ENCODE measurements at places on chromosomes 5 and 9.

- DNase-seq, result no peak
Measured at GRCh38 chr9:15642369-15642962, 89.6 kb downstream of the CCDC171 start.

- DNase-seq, result no peak
Measured at GRCh38 chr5:131198625-131199024, 27.9 kb downstream of the LYRM7 start.

DNA sequence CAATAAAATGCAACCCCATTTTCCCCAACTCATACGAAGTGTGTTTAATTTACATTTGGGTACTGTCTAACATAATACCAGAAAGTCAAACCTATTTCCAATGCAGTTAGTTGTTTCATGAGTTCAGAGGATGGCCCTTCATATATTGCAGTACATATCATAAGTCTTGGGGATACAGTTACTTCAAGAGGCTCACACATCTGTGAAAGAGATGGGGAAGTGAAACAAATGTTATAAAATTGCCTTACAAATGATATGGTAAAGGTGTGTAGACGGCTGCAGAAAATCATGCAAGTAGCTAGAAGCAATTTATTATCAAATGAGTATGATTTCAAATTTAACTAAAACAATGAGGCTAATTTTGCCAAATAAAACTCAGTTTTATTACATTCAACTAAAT lies 219.0 kb upstream of the CDH12 start:
- no peak for DNase-seq

DNA sequence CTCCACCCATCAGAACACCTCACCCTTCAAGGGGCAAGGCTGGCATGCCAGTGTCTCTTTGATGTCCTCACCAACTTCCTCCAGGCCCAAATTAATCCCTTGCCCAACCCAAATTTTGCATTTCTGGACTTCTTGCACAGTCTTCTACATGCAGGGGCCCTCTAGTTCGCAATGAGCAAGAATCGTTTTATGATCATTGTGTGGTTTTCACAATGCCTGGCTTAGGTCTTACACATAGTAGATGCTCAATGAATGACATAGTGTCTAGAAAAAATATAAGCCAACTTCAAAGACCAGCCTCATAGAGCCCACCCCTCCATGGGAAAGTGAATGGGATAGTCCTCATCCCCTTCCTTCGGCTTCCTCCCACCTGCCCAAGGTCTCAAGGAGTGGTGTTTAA lies 9.8 kb upstream of the ESM1 start:
- no peak for DNase-seq

DNA sequence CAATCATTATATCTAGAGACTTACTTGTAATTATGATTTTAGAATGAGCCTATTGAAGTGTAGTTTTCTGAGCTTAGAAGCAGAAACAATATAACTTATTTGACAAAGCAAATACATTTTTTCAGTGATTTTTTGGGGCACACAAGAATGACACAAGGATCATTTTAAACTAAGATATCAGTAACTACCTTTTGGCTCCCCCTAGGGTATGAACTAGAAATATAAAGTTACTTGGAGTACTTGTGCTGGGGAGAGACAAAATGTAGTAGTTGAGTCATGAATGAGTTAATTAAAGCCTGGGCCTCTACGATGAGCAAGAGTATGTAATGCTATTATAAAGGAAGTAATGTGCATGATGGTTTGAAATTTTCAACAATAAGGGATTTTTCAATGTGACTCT lies 1244.1 kb upstream of the ACO1 start:
- no peak for DNase-seq

DNA sequence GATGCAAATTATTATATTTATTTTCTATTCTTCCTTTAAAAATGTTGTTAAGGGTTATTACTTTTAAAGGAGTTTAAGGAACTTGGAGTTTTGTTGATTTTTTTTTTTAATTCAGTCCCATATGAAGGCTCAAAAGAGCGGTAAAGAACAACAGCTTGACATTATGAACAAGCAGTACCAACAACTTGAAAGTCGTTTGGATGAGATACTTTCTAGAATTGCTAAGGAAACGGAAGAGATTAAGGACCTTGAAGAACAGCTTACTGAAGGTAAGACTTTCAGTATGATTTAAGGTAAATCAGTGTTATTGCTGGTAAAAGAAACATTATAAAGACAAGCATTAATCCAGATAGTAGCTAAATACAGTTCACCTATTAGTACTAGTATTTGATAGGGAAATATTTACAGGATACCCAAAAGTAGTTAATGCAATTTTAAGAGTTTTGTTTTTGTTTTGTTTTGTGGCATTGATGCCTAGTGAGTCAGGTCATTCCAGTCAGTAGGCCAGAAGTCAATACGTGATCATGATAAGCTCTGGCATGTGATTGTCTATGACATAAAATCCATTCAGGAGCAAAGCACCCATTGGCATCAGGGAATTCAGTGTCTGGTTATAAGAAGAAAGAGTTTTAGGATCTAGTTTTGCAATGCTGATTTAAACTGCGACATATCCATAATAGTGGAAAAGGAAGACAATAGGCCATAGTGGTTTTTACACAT lies 49.2 kb downstream of the CNTRL start:
- DNase-seq, result no peak

DNA sequence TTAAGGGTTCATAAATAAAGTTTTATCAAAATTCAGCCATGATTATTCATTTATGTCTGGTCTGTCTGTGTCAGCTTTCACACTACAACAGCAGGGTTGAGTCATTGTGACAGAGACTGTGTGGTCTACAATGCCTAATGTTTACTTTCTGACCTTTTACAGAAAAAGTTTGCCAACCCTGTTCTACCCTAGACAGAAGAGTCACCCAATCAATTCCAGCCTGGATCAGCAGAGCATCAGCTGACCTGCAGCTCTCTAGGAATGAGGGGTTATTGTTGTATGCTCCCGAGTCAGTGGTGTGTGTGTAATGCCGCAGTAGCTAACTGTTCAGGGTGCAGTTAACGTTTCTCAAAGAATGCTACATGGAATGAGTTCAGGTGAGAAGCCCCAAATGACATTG lies 87.3 kb downstream of the HRH2 start:
- DNase-seq, result no peak

GRCh38 chr5:83494666-83495065 lies 23.1 kb downstream of the VCAN start:
- DNase-seq, result no peak

Measured in stimulated activated effector memory CD8-positive, alpha-beta T cell treated with anti-CD3 and anti-CD28 coated beads, Interleukin-12 subunit alpha, Interleukin-12 subunit beta, amount 100 ng/mL, for 72 hours (primary cell).